ENCODE measurements at places on chromosomes 7 and 10.

- no peak for DNase-seq
Observed at GRCh38 chr7:128837521-128837921, 7.3 kb downstream of the FLNC start.

DNA sequence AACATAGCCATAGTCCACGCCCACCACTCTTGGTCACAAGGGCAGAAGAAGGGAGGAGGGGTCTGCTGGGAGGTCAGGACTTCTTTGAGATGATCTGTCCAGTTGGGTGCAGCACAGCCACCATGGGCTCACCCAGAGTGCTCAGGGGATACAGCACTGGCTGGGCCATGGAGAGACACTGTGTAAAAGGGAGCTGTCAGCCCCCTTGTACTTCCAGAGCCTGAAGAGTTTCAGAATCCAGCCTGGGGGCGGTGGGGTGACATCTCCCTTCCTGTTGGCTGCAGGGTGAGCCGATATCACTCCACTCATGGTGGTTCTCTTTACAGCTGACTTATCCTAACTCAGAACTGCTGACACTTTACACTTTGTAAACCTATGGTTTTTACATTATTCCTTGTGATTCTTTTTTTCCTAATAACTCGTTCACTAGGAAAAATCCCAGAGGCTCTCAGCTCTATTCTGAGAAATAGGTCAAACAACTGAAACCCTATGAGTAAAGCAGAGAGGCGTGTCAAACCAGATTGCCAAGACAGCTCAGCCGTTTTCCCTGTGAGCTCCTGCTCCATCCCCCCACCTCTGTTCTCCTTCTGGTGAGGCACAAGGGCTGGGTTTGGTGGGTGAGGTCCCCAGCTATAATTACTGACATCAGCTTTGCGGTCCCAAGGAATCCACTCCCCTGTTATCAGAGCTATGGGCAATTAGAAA, 3.2 kb upstream of the MRPS24 start:
- DNase-seq: no peak

DNA sequence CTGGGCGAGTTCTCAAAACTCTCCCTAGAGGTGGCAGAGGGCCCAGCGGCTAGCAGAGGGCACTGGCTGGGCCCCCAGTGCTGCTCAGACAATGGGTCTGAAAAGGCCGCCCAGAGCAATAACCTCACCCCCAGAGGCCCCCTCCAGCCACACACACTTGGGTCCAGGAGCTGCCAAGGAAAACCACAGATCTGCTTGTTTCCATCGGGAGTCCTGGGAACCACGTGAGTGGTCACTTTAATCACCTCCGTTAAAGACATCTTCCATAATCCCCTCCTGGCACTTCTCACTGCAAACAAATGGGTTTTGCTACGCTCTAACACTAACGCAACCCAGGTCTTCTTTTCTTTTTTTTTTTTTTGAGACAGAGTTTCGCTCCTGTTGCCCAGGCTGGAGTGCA, 30.0 kb downstream of the NUDT1 start:
- no peak for DNase-seq

GRCh38 chr7:24896031-24896501, 83.9 kb downstream of the OSBPL3 start:
- no peak for DNase-seq

DNA sequence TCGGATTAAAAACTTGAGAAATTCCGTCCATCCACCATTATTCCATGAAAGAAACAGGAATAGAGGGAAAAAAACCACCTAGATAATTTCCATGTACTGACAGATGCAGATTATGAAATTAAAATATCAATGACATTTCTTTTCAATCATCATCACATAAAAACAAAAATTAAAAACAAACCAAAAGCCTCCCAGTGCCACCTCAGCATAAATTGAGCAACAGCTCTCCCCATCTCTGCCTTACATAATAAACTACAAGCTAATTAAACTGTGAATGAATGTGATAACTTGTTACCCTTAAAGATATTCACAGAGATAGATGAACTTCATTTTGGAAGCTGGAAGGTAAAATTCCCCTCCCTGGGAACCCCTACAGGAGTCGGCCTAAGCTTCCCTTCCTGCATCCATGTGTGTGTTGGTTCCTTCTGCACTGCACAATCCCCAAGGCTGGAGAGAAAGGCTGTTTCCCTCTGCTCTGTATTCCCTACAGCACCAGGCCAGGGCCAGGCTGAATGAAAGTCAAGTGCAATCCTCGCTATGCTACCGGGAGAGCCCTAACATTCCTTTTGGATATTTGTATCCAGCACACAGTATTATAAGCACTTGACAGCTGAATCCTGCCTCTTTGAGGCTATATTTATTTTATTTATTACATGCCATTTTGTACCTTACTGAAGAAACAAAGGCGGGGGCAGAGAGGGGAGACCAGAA, 8.1 kb downstream of the CCDC6 start:
- DNase-seq: no peak

DNA sequence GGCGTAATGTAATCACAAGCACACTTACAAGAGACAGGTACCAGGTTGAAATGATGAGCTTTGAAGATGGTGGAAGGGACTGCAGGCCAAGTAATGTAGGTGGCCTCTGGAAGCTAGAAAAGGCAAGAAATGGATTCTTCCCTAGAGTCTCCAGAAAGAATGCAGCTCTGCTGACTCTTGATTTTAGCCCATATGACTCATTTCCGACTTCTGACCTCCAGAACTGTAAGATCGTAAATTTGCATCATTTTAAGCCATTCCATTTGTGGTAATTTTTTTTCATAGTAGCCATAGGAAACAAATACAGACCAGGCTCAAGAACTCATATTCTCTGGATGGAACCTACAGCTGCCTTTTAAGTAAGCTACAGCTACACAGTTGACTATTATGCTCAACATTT, 315.5 kb downstream of the MAGI2 start:
- DNase-seq: no peak

GRCh38 chr7:44310221-44310848, 15.1 kb downstream of the CAMK2B start:
- no peak for DNase-seq

- DNase-seq: no peak
Observed at GRCh38 chr10:7515439-7515838, 104.6 kb upstream of the SFMBT2 start.

DNA sequence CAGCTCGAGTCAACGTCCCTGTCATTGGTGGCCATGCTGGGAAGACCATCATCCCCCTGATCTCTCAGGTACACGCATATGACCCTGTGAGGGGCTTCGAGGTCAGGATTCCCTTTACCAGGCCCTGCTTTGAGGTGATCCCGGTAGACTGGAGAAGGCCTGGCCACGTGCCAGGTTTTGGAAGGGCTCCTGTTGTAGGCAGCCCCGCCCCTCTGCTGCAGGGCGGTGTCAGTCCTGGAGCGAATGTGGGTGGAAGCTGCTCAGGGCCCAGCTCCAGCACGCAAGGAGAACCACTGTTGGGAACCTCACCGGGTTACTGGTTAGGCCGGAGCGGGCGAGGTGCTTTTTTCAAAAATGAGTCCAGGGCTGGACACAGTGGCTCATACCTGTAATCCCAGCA, 15.6 kb downstream of the MDH2 start:
- DNase-seq: no peak

DNA sequence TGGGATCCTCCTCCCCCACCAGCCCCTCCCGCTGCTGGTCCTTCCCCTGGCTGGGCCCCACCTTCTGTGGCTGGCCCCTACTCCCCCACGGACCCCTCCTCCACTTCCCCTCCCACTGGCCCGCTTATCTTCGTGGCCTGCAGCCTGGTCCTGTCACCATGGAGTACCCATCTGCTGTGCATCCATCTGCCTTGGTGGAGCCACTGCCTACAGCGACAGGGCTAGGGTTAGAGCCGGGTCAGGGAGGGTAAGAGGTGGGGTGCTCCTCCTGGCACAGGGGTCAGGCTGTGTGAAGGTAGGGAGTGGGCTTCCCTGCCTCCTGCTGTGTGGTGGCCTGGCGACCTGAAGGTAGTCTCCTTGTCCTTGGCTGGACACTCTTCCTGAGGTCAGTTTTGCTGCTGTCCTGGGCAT, 5.2 kb downstream of the ADCY1 start:
- DNase-seq: no peak

DNA sequence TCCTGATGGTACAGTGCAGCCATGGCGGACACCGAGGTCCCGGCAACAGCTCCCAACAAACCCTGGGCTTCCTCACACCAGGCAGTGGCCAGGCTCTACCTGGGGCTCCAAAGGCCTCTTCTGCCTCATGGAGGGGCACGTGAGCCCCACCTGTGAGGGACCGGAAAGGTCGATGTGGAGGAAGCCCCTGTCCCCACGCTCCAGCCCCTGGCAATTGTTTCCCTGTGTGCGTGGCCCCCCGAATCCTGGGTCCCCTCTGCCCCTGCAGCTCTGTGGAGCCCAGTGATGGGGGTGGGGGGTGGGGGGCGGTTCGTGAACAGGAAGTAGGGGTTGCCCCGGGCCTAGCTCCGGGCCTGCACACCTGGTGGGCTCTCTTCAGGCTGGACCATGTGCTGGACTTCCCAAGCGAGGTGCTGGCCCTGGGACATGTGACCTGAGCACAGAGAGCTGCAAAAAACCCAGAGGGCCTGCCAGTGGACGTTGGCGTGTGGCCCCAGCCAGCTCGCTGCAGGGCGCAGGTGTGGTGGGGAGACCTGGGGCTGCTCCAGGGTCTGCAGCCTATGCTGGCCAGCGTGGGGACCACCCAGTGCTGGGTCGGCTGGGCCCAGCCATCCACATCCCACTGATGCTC, 72.6 kb downstream of the INPP5A start:
- DNase-seq: no peak

DNA sequence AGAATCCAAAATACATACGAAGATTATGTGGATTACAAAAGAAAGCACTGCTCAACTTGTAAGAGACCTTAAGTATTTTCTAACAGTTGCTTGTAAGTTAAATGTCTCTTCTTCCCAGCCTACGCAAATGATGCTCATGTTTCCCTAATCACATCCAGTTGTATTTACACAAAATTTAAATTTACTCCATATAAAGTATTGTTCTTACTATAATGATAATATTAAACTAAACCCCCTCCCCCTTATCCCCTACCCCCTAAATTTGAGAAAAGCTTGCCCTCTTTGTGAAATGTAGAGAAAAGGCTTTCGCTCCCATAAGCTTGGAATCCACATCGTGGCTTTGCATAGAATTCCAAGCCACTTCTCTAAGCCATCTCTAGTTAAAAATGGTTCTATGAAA, 29.4 kb downstream of the ANKMY2 start:
- DNase-seq: no peak

DNA sequence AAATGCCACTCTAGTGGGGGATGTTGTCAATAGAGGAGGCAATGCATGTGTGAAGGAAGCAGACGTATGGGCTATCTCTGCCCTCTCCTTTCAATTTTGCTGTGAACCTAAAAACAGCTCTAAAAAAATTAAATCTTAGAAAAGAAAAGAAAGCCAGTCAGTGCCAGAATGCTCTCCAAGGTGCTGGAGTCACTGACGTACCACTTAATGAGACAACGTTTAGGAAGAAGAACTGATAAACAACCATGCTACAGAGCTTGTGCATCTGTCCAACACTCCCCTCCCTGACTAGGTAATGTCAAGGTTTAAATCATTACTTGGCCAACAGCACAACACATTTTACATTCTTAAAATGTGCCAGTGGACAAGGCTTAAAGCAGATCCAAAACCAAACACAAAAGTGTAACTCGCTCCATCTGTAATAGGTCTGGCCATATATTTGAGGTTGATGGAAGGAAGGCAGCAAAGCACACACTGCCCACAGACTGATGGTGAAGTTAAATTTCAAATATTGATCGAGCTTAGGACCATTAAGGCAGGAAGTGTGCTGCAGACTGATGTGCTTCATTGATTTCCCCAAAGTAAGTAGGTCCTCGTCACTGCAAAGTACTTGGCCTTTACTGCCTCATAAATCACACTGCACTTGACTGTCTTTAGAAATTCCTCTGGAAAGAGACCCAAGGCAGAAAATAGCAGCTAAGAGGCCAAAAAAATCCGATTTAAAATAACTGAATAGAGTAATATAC, 15.5 kb downstream of the ARMH3 start:
- no peak for DNase-seq

GRCh38 chr7:148975896-148976295, 52.4 kb downstream of the PDIA4 start:
- DNase-seq: no peak

GRCh38 chr10:124539935-124540641, 78.5 kb downstream of the LHPP start:
- peak; percentile 41 for DNase-seq
